ENCODE measurements at places on chromosomes 5 and 9.

DNA sequence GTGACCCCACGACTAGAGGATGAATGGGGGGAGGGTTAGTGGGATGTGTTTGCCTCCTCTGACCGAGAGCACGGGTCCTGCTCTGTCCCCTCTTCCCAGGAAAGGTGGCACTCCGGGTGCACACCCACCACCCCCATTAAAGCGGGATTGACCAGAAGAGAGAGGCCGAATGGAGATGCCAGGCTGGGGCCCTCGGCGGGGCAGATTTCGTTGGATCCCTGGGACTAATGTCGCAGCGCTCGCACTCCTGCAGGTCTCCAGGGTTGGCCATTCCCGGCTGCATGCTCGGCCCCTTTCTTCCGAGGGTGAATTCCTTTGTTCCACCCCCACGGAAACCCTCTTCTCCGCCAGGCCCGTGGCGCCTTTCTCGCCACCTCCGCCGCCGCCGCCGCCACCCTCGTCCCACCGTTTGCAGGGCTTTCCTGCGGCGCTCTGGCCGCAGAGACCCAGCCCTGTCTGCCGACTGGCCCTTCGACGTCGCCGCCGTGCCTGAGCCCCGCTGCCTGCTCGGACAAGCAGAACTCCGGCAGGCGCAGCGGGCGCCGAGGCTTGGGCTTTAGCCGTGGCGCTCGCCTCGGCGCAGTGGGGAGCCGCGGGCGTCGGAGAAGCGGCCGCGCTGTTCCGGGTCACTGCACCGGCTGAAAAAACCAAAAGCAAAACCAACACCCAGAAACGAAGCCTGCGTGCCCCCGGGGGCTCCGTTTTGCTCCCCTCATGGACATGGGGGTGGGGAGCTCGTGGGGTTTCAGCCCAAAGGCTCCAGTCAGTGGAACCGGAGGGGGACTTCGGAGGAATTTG, 11.8 kb downstream of the LMX1B start:
- no peak for DNase-seq

DNA sequence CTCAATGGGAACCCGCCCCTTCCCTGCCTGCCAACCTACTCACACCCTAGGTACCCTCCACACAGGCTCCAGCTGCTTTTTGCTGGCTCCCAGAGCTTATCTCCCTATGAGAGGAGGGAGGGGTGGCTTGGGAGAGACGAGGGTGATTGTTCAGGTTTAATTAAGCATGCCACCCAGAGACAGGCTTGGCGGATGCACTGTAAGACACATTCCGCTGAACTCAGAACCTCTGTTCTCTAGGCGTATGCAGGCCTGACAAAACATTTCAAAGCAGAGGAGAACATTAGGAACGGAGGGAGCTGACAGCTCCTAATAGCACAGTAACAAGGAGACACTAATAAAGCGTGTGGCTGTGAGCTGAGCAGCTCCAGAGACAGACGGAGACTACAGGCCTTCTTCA, 80.1 kb downstream of the TRIM32 start:
- DNase-seq, result no peak

DNA sequence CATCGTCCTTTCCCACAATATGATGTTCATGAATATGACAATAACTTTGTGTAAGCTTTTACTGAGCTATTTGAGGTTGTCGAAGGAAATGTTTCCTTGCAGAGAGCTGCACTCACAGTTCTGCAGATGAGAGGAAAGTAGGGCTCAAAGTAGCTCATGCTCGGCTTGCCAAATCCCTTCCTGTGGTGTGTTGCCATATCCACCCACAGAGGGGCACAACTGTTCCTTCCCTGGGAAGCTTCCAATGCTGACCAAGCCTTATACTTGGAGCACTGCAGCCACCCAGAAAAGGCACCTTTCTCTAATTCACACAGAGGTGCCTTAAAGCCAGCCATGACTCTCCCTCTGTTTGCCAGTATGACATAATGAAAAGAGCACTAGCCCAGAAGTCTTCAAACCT, 390.3 kb downstream of the CAAP1 start:
- no peak for DNase-seq

DNA sequence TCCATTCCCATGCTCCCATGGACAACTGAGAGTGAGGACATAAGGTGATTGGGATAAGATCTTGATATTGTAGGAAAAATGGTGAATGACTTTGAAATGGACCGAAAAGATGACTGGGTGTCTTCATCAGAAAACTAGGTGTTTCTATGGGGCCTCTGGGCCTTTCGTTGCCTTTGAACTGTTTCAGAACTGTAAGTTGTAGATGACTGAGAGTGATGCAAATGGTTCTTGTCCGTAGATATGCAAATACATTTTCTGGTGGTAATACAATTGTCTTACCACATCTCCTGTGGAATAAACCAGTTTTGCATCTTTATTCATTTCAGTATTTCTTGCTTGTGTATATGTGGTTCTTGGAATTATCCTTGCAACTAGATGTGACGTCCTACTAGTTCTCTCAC, 16.0 kb upstream of the TEX48 start:
- DNase-seq, result no peak

GRCh38 chr5:148911386-148911785, 85.0 kb downstream of the ADRB2 start:
- DNase-seq, result no peak
